ENCODE measurements at places on chromosomes 12 and 14.

DNA sequence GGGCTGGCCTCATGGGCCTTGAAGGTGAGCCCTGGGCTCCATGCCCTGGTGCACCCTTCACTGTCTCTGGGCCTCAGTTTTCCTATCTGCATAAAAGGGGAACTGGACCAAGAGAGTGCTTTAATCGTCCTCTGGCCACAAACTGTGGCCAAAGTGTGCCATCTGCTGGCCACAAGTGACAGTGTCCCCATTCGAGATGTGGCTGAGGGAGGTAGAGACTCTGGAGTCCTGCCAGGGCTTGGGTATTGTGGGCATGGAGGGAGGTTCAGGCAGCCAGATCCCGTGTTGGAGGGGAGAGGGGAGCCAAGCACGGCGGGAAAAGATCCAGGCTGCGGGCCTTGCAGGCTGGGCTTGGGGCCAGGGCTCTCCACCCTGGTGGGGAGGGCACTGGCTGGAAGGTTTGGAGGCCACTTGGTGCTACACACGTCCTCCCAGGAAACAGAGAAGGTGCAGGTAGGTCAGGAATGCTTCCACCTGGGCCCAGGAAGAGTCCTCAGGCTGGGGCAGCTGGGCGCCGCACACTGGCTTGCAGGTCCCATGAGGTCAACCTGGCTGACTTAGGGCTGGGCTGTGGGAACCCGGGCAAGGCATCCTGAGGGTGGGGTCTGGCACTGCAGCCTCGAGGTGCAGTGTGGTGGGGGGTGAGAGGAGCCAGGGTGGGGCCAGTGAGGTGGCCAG lies 7.3 kb upstream of the KIF26A start:
- DNase-seq, result no peak

DNA sequence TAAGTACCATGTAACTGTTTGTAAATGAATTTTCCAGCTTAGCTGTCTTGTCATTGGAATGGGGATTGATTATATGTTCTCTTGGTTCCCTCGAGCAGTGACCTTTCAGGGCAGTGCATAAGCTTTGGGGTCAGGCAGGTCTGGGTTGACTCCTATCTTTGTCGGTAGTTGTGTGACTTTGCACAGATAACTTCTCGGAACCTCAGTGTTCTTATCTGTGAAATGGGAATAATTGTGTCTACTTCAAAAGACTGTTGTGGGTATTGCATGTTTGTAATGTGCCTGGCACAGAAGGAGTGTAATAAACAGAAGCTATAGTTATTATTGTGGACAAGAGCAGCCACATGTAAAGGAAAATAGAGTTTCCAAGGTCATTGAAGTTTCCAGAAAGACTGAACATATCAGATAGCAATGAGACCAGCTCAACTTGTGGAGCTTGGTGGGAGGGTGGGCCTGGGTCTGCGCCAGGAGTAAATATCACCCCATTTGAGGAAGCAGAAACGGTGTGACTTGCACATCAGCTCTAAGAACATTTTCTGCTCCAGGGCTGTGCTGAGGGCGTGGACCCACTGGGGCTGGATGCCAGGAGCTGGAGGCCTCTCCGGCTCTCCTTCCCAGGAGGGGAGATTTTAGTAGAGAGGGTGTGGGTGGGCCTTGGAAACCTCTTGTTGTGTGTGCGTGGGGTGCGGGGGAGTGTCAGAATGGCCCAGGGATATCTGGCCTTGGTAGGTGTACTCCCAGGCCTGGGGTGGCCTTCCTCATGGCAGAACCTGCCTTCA lies 19.7 kb downstream of the FOS start:
- DNase-seq, result no peak

GRCh38 chr14:90487031-90487430 lies 90.2 kb downstream of the CALM1 start:
- DNase-seq, result no peak

GRCh38 chr12:9127936-9128663 lies 12.4 kb upstream of the A2M start:
- no peak for DNase-seq

Measured in activated B cell treated with CpG ODN at 0.5 μM for 24 hours (primary cell).